T-helper 2 cell treated with Interferon-gamma antibody and Interleukin-4, amounts not matched to agents 5 μg/mL and 100 μg/mL, for 36 hours (primary cell): ENCODE measurements at places on chromosomes 3 and 15.

- no peak for DNase-seq
Observed at GRCh38 chr3:111106993-111107661, 35.5 kb downstream of the NECTIN3 start.

DNA sequence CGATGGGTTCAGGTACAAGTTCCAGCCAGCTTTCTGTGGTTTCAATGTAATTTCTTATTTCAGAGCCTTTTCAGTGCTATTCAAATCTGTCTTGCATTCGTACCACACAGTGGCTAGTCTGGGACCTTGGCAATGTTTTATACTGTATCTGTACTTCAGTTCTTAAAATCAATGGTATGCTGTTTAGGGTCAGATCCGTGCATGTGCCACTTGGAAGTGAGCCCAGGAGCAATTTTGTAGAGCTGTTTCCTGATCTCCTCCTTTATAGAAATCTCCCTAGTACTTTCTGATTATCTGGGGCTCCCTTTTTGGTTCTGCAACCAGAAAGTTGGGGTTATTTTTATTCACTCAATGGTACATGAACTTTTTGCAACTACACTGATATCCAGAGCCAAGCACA lies 59.5 kb upstream of the NDUFB4 start:
- no peak for DNase-seq

- DNase-seq: no peak
Observed at GRCh38 chr3:174132006-174132405, 727.1 kb upstream of the NAALADL2 start.

- DNase-seq: no peak
Observed at GRCh38 chr3:25139267-25139666, 288.8 kb upstream of the RARB start.

GRCh38 chr3:184368586-184369183 lies 7.2 kb downstream of the POLR2H start:
- no peak for DNase-seq

GRCh38 chr3:108966773-108967172 lies 13.1 kb upstream of the GUCA1C start:
- DNase-seq: no peak

- no peak for DNase-seq
Observed at GRCh38 chr15:55993804-55994560, 570 bp upstream of the NEDD4 start.

DNA sequence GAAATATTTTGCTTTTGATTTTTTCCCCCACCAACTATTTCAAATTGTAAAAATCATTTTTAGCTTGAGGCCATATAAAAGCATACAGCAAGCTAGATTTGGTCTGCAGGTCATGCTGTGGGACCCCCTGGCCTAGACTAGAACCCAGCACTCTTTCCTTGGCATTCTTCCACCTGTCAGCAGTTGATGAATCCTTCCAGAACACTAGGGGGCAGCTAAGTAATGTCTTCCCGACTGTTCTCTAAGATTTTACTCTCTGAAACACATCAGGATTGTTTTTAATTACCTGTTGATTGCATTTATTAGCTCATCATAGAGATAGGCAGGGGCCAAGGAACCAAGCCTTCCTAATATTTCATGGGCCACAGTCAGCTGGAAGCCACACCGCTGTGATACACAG lies 174.5 kb downstream of the CACNA1D start:
- no peak for DNase-seq
